ENCODE measurements at places on chromosomes 1 and 21. TPM values are rescaled to one million over a fixed set of nuclear protein-coding genes. Genes with fewer than 3 reads are reported as not detected.

The TSTD1 gene
- 18.0 TPM for total RNA-seq

DNA sequence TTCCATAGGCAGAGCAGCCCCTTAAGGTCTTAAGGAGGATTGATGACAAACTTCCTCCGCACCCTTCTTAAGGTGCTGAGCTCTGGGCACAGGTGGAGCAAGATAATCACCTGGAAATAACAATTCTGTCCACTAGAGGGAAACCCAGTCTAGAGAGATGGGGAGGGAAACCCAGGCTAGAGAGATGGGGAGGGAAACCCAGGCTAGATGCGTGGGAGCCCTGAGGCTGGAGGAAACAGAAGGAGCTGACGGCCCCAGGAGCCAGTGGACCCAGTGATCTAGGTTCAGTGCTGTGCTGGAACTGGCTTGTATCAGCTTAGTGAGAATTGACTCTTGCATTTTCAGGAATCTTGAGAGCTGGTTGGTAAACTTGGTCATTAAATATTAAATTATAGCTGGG is 17.8 kb upstream of the MYCL start:
- DNase-seq = peak; percentile 56

- DNase-seq = no peak
Measured at GRCh38 chr21:17709266-17709611, 96.5 kb upstream of the BTG3 start.

DNA sequence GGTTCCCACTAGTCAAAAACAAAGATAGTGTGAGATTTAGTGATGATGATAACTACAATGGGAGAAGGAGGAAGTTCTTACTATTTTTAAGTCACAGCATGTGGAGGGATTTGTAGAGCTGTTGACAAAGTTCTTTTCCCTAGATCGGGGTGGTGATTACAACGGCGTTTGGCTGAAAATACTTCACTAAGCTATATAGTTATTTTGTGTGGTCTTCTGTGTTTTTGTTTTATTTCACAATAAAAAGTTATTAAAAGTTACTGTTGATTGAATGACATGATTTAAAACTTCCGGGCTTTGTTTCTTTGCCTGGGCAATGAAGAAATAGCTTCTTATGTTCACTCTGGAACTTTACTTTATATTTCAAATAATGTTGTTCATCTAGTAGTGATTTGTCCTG is 47.3 kb upstream of the SSX2IP start:
- no peak for DNase-seq

DNA sequence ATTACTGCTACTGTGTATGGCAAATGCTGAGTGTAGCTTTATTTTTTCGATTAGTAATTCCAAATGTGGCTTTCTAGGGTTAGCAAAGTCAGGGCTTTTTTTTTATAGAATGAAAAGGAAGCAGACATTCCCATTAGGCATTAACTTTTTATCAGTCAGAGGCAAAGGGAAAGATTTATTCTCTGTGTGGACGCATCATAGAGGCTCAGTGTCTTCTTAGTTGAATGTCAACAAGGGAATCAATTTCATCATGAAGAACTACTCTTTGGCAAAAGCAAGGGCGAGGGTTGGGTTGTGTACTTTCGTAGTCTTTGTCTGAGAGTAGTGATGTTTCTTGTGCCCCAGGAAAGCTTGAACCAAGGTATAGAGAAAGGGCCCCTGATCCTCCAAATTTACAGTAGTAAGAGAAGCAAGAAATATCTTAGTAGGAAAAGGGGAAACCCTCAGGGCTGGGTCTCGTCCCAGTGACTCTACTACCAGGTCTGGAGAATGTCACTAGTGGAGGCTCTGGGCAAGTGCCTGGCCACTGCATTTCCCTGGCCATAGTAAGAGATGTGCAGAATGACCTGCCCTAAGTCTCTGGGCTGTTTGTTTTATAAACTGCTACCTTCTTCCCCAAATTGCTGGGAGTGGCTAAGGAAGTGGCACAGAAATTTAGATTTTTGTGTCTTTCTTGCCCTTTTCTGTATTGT is 30.0 kb upstream of the MACF1 start:
- no peak for DNase-seq
